ENCODE measurements at places on chromosomes 6 and 20.
A peak's percentile ranks its signal among the peaks of the same experiment; 100 is the strongest.

DNA sequence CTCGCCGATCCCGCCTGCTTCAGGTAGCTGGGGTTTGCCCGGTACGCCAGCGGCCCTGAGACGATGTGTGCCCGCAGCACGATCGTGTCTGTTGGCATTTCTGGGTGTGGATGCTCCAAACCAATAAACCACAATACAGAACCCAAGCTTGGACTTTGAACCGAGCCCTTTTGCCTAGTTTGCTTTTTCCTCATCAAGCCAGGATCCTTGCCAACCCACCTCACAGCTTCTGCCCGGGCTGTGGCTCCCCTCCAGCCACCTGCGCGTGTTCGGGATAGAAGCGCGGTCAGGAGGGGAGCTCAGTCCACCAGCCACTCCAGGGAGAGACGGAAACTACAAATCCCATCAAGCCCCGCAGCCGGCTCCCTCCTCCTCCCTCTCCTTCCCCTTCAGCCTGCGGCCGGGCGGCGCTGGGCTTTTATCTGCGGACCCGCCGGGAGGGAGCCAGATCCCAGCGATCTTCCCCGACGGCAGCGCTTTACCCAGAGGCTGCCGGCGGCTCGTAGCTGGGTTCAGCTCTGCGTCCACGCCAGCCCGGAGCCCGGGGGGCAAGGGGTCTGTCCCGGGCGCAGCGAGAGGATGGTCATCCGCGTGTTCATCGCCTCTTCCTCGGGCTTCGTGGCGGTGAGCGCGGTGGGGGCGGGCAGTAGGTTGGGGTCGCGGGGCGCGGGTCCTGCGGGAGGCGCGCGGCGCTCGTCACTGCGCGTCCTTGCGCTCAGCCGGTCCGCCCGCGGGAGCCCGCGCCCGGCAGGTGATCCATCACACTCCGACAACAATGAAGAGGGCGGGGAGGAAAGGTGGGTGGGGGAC is at the start of gene SH3BGRL2:
TSS of gene SH3BGRL2 (plus strand) at position 447 of the 810 bp plus-strand sequence. CDS start at position 580, 133 bp downstream.
- DNase-seq: peak; percentile 42

- no peak for DNase-seq
These were observed 5.5 kb downstream of the E2F1 start for GRCh38 chr20:33680686-33681085.

- DNase-seq: no peak
These were observed 43.1 kb downstream of the SLC17A5 start for GRCh38 chr6:73610444-73611275.

DNA sequence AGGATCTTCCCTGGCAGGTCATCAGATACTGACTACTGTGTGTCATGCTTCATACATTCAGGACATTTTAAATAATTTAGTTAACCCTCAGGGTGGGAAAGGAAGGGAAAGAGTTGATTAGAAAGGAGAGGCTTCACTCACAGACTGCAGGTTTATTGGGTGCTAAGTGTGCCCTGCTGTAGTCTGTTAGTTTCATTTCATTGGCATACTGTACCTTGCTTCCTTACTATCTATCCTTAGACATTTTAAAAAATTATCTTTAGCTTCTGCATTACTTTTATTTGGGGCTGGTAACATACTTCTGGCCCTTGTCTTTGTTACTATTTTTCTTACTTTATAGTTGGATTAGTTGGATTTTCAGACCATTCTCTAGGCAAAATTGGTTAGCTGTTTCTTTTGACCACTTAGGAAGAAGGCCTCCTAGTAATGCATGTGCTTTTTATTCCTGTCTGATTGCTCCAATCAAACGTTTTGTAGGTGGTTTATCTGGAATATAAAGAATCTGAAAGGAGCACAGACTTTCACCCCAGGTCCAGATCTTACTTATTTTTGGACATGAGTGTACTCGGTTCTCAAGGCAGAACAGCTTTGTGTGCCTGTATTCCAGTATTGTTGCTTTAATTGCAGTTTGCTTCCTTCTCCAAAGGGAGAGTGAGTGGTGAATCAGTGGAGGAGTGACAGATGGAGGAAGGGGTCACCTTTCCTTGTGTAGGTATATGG is 82.7 kb upstream of the PRDM1 start:
- DNase-seq: no peak

- no peak for DNase-seq
These were observed 1516.9 kb upstream of the DEFB115 start for GRCh38 chr20:29740601-29740950.

DNA sequence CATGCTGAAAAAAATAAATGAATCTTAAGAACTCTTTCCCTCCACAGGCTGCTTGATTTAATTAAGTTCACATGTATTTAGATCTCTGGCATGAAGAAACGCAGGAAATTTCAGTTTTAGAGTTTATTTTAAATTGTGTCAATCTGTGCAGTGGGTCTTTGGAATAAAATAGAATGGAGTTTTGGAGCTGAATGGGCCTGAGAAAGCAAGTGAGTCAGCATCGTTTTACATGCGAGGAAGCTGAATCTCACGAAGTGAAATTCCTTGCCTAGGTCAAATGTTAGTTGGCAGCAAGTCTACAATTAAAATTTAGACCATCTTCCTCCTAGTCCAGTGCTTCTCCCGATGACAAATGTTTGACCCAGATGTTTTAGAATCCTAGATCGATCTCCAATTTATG is 22.4 kb downstream of the MAP7 start:
- no peak for DNase-seq

- DNase-seq: no peak
These were observed 15.0 kb downstream of the ESR1 start for GRCh38 chr6:151822252-151823111.

- DNase-seq: no peak
These were observed 24.9 kb downstream of the DSE start for GRCh38 chr6:116395647-116396046.

- no peak for DNase-seq
These were observed 39.5 kb downstream of the KCNQ5 start for GRCh38 chr6:72661411-72661810.

- no peak for DNase-seq
These were observed 75.8 kb downstream of the PREP start for GRCh38 chr6:105326833-105327770.

DNA sequence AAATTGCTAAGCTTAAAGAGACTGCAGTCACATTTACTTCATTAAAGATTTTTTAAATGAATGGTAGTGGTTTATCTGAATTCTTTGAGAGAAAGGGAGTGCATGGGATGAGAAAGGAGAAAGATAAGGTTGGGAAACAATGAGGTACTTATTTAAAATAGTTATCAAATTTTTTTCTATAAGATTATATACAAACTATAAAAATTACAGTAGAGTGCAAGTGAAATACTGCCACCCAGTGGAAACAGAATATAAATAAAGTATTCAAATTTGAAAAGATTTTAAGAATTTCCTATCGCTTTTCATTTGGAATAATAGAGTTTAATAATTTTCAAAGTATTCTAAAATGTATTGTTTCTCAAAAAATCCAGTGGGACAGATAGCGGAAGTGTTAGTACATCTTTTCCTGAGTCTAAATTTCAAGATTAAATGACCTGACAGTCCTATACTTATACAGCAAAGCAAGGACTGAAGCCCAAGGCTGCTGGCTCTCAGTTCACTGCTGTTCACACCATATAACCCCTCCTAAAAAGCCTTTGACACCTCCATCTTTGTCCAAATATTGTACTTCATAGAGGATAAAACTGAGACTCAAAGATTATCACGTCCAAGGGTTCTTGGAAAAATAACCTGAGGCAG is 31.1 kb downstream of the EPM2A start:
- DNase-seq: no peak

GRCh38 chr20:34163307-34163706 is 51.3 kb upstream of the EIF2S2 start:
- DNase-seq: no peak

DNA sequence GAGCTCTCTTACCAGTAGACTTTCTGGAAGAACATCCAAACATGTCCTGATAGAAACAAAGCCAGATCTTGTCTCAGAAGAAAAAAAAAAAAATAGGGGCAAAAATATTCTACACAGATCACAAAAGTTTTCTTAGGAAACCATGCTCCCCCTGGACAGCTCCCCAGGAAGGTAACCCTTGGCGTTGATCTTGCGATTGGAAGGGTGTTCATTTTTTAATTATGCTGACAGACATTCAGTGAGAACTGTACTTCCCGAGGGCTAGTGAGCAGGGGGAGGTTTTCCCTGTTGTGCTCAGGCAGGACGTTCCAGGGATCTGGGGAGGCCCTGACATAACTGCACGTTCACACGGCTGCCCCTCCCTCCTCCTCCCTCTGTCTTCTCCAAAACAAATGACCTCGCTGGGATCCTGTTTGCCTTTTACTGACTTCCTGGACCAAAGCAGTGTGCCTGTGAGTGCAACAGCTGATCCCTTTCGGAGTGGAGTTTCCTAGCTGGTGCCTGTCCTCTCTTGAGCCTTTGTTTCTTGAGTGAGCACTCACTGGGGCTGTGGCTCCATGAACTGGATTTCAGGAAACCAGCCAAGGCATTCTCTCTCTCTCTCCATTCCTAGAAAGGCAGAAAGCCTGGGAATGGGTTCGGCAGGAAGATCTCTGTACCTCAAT is 46.7 kb downstream of the MARCKS start:
- DNase-seq: no peak

DNA sequence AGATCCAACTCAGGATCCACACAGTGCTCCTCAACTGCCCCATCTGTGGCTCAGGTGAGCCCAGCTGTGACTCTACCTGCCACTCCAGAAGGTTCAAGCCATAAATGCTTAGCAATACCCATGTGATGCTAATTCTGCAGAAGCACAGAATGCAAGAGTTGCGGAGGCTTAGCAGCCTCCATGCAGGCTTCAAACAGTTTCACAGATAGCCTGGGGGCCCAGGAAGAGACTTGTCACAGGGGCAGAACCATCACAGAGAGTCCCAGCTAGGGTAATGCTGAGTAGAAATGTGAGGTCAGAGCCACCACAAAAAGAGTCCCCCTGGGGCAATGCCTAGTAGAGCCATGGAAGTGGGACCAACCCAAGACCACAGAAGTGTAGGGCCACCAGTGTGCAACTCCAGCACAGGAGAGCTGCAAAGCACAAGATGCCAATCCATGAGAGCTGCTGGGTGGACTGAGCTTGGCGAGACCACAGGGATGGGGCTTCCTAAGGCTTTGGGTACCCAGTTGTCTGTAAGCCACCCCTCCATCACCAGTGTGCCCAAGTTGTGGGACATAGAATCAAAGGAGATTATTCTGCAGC is 283.9 kb downstream of the UBE3D start:
- no peak for DNase-seq

- peak; percentile 72 for DNase-seq
These were observed 2.1 kb downstream of the VEGFA start for GRCh38 chr6:43771858-43772680.

DNA sequence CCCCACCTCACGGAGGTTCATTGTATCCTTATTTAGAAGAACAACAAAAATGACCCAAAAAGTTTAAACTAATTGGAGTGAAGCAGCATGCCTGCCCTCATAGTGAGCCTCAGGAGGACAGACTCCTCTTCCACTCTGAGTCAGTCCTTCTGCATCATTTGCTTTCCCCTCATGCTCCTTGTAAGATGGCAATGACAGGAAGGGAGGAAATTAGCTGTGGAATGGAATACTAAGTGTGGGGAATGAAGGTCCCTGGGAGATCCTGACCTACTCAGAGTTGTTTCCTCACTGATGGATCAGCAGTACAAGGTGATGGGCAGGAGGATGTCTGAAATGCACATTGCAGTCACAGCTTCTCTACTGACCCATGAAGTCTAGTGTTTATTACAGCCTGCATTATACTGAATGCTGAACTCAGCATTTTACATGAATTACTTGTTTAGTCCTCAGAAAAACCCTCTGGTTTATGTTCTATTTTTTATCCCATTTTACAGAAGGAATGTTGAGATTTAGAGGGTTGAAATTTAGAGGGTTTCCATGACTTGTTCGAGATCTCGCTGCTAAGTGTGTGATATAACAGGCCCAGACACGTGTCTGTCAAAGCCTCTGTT is 212.0 kb upstream of the PCSK2 start:
- no peak for DNase-seq

DNA sequence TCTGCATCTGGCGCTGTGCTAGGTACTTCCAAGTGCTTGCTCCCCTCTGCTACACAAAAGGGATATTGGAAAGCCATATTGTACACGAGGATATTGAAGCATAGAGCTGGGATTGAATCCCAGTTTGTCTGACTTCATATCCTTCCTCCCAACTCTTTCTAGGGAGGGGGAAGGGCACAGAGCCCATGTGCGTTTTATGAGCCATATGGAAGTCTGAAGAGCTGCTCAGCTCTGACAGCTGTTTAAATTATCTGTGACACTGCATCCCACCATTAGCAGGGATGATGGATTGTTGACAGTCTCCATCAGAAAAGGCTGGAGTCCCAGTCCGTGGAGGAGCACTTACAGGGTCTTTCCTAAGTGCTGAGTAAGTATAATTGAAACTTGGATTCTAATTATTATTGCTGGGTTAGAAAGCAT is 18.4 kb downstream of the TIAM2 start:
- no peak for DNase-seq

GRCh38 chr6:81172056-81172740 is 580.3 kb downstream of the TENT5A start:
- no peak for DNase-seq

- DNase-seq: no peak
These were observed 20.1 kb downstream of the CDKAL1 start for GRCh38 chr6:20554326-20554725.

GRCh38 chr6:33856031-33856590 is 52.3 kb upstream of the MLN start:
- no peak for DNase-seq

DNA sequence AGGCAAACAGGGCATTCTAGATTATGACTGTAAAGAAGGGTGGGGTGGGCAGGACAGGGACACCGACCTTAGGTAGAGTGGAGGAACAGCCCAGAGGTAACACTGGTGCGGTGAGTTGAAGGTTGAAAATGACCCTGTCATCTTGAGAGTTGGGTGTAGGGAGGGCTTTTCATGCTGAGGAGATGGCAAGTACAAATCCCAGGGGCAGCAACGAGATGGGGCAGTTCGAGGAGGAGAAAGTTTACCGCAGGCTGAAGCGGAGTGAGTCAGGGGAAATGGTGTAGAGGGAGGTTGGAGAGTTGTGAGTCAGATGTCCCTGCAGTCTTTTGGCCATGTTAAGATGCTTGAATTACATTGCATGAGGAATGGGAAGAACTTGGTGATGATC is 101.1 kb downstream of the HIVEP1 start:
- no peak for DNase-seq

DNA sequence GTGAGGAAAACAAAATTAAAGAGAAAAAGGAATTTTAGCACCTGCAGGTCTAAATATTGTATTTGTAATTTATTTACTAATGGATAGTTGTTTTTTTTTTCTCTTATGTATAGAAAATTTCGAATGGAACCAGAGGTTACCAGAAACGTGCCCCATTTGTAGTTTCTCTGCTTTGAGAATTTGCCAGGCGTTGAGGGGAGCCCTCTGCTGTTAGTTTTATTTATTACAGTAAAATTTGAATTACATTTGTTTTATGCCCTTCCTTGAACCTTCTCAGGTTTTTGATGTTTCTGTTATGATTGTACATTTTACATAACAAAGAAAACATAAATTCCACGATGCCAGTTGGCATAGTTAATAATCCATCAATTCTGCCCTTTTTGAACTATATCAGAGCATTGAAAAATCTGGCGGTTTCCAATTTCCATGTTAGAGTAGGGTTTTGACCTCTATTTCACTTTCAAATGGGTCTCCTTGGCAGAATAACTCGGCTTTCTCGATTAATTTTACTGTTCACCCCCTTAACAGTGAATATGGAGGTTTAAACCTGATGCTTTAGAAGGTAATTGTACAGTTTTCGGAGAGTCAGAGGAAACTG is 35.1 kb upstream of the RFPL4B start:
- no peak for DNase-seq

Measured in activated naive CD4-positive, alpha-beta T cell treated with anti-CD3 and anti-CD28 coated beads, Interleukin-2, amount 10 ng/mL, durations not matched to agents 7 days and 5 days (primary cell).